ENCODE measurements at places on chromosomes 1 and 21.

GRCh38 chr1:226985239-226985838 is 45.2 kb downstream of the COQ8A start:
- DNase-seq: no peak

- no peak for DNase-seq
Observed at GRCh38 chr1:2449636-2450454, 26.2 kb upstream of the PLCH2 start.

- DNase-seq: no peak
Observed at GRCh38 chr1:40381268-40382107, 8.0 kb downstream of the SMAP2 start.

- no peak for DNase-seq
Observed at GRCh38 chr1:64933296-64934070, 32.9 kb downstream of the JAK1 start.

DNA sequence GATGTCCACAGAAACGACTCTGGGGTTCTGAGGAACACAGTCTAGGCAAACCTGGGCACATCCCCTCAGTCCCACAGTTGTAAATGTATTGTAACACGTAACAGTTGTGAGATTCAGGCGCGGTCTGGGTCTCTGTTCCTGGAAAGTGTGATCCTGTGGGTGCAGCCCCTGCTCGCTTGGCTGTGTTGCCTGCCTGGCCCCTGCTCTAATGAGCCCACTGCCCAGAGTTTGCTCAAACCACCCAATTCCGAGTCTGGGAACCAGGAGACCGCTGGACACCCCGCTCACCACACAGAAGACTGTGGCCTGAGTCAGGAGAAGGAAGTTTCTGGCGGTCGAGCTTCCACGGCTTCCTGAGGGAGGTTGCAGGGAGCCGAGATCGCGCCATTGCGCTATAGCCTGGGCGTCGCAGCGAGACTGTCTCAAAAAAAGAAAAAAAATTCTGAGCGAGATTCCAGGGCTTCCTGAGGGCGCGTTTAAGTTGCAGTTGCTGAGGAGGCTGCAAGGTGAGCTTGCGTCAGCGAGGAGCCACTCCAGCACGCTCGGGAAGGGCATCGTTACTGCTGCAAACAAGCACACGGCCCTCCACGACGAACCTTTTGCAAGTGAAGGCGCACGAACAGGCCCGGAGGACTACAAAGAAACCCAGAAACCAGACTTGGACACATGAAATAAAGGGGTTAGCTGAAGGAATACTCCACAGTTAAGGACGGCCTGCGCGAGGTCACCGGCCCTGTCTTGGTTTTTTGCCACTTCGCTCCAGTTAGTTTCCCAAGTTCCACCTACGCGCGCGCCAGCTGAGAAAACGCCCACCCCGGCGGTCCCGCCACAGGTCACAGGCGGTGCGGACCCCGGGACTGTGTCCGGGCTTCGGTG is 1.1 kb downstream of the C21orf58 start:
- no peak for DNase-seq

DNA sequence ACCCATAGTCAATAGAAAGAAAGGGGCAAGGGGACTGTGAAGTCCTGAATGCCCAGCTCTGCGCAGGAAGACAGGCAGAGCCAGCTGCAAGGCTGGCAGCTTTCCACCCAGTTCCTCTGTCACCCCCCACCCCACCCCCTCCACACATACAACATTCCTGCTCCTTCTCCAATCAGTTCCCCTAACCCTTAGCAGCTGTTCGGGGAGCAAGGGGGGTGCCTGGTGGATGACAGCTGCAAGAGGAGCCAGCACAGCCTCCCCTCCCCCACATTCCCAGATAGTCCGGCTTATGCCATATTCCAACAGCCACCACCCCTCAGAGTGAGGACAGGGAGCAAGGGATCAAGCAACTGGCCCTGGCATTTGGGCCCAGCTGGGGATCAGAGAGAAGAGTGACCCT is 9.7 kb downstream of the ARHGEF2 start:
- no peak for DNase-seq

GRCh38 chr1:50750021-50750619 is 209.9 kb downstream of the FAF1 start:
- DNase-seq: no peak

GRCh38 chr1:172405912-172406311 is 14.6 kb upstream of the C1orf105 start:
- DNase-seq: no peak

DNA sequence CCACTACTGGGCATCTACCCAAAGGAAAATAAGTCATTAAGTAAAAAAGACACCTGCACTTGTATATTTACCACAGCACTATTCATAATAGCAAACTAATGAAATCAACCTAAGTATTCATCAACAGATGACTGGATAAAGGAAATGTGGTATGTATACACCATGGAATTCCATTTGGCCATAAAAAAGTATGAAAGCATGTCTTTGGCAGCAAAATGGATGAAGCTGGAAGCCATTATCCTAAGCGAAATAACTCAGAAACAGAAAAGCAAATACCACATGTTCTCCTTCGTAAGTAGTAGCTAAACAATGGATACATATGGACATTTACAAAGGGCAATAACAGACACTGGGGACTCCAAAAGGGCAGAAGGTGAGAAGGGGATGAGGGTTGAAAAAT is 485.7 kb upstream of the BRINP3 start:
- DNase-seq: no peak

DNA sequence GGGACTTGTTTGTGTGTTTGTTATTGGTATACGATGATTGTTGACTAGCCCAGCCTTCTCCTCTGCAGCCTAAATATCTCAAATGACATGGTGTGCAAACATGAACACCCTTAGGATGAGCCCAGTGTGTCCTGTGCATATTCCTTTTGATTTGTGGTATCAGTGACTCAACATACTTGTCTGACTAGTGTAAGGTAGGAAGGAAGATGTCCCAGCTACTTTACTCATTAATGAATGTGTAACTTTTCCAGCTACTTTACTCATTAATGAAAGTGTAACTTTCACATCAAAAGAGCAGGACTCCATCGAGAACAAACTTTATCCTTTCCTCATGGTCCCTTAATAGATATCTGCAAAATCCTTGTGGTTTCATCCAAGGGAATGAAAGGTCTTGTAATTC is 2.7 kb upstream of the ZNF692 start:
- no peak for DNase-seq

GRCh38 chr21:43767984-43768867 is 7.9 kb downstream of the CSTB start:
- DNase-seq: no peak

GRCh38 chr1:192933744-192934143 is 124.9 kb downstream of the RGS2 start:
- no peak for DNase-seq

GRCh38 chr1:197464044-197464443 is 196.0 kb downstream of the CRB1 start:
- DNase-seq: no peak

GRCh38 chr21:35819134-35819533 is 241.2 kb downstream of the SETD4 start:
- DNase-seq: no peak

DNA sequence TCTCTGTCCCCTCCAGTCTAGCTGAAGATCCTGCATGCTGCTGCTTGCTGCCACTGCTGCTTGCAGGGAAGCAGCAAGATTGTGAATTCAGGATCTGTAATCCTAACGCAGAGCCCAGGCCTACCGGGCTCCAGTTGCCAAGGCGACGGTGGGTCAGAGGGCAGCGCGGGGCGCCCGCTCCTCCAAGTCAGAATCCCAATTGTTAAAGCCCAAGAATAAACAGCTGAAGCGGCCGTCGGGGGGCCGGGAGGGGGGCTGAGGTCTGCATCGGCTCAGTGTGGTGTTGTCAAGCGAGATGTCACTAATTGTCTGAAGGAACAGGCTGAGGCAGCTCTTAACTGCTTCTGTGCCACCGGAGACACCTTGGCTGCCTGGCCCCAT is 36.8 kb downstream of the AHDC1 start:
- DNase-seq: no peak

GRCh38 chr1:41474490-41475271 is 9.8 kb downstream of the EDN2 start:
- no peak for DNase-seq

- no peak for DNase-seq
Observed at GRCh38 chr1:10497109-10497508, 22.4 kb downstream of the PEX14 start.

DNA sequence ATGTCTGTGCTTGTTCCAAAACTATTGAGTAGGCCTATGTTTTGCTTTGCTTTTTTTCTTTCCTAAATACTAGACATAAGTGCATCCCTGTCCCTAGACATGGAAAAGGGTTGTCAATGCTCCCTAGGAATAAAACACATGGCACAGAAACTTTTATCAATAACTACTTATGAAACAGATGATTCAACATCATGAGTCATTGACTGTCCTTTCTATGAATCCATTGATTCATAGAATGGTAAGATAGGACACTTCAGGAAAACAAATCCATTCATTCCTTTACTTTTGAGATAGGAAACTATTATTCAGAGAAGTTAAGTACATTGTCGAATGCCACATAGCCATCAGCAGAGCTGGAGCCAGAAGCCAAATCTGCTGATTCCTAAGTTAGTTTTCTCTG is 147.5 kb downstream of the TSEN15 start:
- no peak for DNase-seq

GRCh38 chr1:159196543-159196942 is 8.1 kb upstream of the ACKR1 start:
- DNase-seq: no peak

DNA sequence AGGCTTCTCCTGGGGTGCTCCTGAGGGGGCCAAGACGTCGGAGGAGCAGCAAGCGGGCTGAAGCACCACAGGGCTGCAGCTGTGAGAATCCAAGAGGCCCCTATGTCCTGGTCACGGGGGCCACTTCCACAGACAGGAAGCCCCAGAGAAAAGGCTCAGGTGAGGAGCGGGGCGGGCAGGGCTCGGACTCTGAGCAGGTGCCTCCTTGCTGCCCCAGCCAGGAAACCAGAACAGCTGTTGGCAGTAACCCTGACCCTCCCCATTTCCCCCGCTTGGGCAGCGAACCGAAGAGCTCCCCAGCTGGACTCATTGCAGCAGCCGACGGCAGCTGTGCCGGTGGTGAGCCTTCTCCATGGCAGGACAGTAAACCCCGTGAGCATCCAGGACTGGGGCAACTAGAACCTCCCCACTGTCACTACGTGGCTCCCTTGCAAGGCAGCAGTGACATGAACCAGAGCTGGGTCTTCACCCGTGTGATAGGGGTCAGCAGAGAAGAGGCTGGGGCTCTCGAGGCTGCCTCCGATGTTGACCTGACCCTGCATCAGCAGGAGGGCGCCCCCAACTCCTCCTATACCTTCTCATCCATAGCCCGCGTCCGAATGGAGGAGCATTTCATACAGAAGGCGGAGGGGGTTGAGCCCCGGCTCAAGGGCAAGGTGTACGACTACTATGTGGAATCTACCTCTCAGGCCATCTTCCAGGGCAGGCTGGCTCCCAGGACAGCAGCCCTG is 625 bp downstream of the KLHDC7A start:
- DNase-seq: no peak

- no peak for DNase-seq
Observed at GRCh38 chr1:183607322-183607980, 17.2 kb upstream of the NCF2 start.

- DNase-seq: no peak
Observed at GRCh38 chr1:156437037-156437867, 63.3 kb downstream of the MEF2D start.

GRCh38 chr1:210558302-210558701 is 229.6 kb downstream of the HHAT start:
- no peak for DNase-seq

DNA sequence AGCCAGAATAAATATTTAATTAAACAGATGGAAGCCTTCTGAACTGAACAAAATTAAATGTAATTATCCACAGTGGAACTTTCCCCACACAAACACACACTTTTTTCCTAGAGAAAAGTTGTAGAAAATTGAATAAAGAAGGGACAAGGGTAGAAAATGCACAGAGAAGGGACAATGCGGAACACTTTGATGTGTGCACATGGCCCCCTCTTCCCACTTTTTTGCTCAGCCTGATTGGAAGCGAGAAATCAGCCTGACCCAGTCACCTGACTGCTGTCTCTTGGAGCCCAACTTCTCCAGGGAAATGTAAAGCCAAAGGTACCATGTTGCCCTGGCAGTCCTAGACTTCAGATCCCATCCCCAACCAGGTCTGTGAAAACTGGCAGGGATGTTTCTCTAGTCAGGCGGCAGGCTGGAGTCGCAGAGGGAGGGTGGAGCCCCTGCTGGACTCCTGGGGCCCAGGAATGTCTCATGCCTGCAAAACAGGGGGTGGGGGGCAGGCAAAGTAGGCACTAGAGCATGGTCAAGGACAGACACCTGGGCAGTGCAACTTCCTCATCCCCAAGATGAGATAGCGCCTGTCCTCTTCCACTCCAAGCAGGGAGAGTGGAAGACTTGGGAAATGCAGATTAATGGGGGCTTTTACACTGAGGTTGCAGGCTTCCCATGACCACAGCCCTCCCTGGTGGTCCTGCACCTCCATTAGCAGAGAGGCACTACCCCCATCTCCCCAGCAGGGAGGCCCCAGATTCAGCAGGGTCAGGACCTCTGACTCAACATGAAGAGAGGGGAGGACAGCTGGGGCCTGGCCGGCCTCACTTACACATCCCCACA is 2.8 kb downstream of the CERS2 start:
- no peak for DNase-seq

- no peak for DNase-seq
Observed at GRCh38 chr21:32137931-32138330, 140.9 kb downstream of the MIS18A start.

DNA sequence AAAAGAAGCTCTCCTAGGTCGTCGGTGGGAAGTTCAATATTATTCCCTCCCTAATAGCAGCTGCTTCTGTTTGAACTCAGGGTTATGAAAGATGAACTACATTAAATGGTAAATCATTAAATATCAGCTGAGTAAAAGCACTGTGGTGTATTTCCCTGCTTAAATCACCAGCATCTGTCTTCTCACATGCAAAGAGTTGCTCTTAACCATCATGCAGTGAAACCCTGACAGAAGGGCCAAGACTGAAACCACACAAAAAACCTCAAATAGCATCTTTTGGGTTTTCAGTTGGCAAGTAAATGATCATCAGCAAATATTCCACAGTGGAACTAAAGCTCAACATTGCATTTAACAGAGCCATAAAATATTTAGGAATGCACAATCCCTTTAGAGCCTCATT is 380.0 kb upstream of the ADGRL2 start:
- DNase-seq: no peak

DNA sequence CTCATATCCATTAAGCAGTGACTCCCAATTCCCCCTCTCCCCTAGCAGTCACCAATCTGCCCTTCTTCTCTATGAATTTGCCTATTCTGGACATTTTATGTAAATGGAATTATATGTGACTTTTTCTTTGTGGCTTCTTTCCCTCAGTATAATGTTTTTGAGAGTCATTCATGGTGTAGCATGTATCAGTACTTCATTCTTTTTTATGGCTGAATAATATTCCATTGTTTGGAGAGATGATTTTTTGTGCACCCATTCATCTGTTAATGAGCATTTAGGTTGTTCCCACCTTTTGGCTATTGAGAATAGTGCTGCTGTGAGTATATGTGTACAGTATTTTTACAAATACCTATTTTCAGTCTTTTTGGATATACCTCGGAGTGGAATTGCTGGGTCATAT is 19.5 kb downstream of the OTUD3 start:
- DNase-seq: no peak

DNA sequence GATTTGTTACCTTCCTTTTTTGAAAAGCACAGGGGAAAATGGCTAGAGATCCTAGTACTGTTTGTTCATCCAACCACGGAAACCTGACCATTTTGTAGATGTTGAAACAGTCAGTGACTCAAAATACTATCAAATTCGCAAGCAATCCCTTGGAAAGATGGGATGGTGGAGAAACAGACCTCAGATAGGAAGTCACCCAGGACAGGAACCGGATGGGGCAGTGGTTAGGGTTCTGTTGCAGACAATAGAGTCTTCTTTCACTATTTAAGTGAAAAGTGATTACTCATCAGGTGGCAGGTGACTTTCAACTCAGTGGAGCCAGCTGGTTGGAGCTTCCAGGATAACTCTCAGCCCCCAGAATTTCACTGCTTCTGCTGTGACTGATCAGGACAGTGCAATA is 17.0 kb downstream of the LHX4 start:
- DNase-seq: no peak

All from stimulated activated CD4-positive, alpha-beta T cell treated with anti-CD3 and anti-CD28 coated beads, Interleukin-4, amount 100 ng/mL, for 1 hour (primary cell).